NCI-H226 (cell line): ENCODE measurements at places on chromosomes 2 and 18.

GRCh38 chr2:101150306-101151145, 656 bp downstream of the TBC1D8 start:
- no peak for DNase-seq

- DNase-seq, result peak; percentile 91
Measured at GRCh38 chr2:27977731-27978312, 87.3 kb downstream of the BABAM2 start.

GRCh38 chr2:219402665-219403515, 15.2 kb upstream of the DNPEP start:
- DNase-seq, result peak; percentile 74

- DNase-seq, result no peak
Measured at GRCh38 chr2:206378835-206379234, 64.5 kb upstream of the ADAM23 start.

DNA sequence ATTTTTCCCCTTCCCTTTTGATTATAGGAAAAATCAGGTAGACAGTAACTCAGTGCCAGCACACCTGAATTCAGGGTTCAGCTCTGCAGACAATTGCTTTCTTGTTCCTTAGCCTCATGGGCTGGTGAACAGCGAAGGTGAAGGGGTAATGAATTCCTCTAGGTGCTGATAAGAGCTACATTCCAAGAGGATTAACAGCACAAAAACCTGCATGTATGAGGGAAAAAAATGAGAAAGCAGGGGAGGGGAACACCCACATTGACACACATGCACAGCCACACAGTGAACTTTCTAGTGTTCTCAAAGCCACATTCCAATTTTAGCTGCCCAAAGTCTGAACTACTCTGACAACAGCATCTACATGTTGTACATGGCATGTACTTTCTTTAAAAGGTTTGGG, 46.1 kb downstream of the SPATS2L start:
- peak; percentile 83 for DNase-seq

- no peak for DNase-seq
Measured at GRCh38 chr18:29087616-29088246, 910.8 kb upstream of the CDH2 start.

DNA sequence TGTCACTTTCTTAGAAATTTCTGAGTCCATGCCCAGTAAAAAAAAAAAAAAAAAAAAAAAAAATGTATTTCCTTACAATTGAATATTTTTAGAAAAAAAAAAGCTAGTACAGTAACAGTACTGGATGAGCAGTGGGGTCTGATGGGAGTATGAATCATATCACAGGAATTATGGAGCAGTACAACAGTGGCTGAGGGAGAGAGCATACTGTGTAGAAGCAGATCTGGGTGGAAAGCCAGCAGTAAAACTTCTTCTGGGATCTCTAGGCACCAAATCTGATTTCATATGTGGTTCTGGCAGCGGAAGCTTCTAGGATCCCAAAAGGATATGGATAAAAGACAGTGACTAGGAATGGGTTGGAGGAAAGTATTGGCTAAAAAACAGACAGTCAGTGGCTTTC, 414.9 kb upstream of the FSHR start:
- no peak for DNase-seq

DNA sequence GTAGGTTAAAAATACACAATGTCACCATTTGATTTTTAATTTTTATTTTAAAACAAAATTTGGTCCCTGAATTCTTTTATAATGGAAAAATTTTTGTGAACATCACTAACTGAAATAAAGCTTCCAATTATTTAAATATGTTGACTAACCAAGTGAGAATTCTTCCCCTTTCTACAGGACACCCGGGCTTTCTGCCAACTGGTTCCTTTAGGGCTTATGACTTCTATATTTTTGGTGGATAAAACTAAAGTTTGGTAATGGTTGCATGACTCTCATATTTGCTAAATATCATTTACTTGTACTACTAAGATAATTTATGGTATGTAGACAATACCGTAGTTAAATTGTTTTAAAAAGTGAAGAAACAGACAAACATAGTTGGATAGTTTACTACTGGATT, 291.0 kb upstream of the DOK6 start:
- DNase-seq, result no peak

GRCh38 chr2:194104687-194105086, 1552.3 kb upstream of the SLC39A10 start:
- no peak for DNase-seq

DNA sequence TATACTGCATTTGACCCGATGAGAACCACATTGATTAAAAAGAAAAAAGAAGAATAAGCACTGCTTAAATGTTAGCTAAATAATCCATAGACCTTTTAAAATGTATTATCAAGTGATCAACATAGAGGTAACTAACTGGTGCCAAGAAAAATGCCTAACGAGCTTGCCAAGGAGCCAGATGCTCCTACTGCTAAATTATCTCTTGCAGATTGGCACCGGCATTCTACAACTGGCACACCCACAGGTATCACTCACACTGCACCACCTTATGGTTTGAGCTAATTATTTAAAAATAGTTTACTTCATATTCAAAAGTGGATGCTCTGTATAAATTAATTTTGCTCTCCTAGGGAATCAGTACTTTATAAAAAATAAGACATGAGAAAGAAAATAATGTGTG, 341.6 kb upstream of the CDH7 start:
- DNase-seq, result no peak

- DNase-seq, result no peak
Measured at GRCh38 chr2:202423139-202423538, 47.0 kb downstream of the BMPR2 start.

- DNase-seq, result no peak
Measured at GRCh38 chr2:126766295-126766968, 110.5 kb downstream of the GYPC start.

DNA sequence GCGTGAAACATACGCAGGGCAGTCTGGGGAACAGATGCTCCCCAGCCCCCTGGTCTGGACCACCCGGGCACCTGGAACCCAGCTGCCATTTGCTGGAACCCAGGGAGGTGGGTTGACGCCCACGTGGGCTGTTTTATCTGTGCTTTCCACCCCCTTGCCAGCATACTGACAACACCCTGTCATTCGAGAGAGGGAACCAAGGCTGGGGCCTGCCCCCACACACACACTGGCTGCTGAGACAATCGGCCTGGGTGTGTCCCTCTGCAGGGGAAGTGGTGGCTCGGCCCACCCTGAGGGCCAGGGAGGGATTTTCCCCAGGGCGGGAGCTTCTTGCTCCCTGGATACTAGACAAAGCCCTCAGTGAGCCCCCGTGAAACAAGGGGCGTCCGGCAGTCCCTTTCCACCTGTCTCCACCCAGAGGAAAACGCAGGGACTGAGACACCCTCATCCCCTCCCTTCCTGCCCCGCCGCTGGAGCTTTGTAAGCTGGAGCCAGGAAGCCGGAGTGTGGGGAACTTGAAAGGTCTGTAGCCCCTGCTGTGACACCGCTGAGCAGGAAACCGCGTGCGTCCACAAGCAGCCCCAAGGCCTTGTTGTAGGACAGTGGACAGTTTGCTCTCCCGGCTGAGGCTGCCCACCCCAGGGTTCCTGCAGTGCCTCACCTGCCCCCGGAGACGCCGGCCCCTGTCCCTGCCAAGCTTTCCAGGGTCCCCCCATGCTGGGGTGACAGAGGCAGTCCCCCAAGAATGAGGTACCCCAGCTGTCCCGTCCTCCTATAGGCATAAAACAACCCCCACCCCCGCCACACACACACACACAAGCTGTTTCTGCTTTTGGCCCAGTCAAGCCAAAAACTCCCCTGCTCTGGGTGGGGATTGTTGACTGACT, 14.1 kb upstream of the KLF11 start:
- DNase-seq, result no peak

DNA sequence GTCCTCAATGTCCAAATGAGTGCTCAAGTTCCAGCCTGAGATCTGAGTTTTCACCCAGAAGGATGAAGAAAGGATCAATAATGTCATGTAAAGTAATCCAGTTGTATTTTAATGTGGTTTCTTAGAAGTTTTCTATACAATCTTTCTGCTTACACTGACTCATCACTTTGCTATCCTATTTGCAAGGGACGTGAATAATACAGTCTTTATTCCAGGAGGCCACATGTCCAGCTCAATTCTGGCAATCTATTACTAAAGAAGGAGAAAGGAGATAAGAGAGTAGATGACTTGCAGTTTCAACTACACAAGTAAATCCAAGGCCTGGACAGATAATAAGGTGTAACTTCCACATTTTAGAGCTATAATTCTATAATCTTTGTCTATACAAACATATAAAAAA, 601.1 kb upstream of the SETBP1 start:
- DNase-seq, result peak; percentile 65

- DNase-seq, result peak; percentile 22
Measured at GRCh38 chr2:225041851-225042799, at the start of gene DOCK10. Gene DOCK10, minus strand, starts transcription at chr2:225042468. Its CDS starts 94 bp downstream, at chr2:225042374.

GRCh38 chr2:121151311-121152109, 133.5 kb downstream of the TFCP2L1 start:
- DNase-seq, result no peak

DNA sequence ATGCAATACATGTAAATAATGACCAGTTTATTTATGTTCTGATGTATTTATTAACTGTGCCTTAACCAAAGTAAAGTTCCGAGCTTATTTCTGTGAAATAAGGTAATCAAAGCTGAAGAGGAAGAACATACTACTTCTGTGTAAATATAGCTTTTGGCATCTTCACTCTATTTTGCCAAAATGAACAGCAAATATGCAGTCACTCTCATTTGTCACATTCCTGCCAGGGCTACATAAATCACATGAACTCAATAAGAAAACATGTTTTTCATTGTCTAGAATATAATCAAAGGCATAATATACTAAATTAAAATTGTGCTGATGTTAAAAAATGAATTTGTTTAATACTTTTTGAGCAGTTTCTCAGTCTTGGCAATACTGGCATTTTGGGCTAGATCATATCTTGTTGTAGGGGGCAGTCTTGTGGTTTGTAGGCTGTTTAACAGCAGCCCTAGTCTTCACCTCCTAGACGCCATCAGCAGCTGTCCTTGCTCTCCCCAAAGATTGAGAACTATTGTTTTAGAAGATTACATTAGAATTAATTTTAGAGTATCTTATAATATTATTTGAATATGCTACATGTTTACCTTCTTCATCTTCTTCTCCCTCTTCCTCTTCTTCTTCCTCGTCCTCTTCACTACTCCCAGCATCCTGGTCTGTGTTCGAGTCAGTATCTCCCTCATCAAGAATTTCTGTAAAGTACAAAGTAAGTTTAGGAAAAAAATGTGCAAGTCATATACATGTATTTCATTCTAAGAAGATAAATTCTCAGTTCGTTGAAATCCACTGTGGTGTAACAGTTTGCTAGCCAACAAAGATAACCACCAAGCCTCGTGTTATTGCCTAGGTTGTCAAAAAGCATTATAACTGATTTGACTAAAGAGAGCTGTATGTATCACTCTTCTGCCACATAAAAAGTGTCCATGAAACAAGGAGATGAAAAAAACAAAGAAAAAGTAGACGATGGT, 41.5 kb downstream of the CWC22 start:
- no peak for DNase-seq

GRCh38 chr2:106596844-106597243, 109.7 kb downstream of the CD8B2 start:
- DNase-seq, result no peak
